ENCODE measurements at places on chromosomes 5 and 9. TPM values are rescaled to one million over a fixed set of nuclear protein-coding genes. Genes with fewer than 3 reads are reported as not detected.

The MIER3 gene
- total RNA-seq = 9.4 TPM

The PCDHA1 gene
- 0.13 TPM for total RNA-seq

The FOXD4L5 gene
- total RNA-seq = under 0.01 TPM

The FGD3 gene
- not detected for total RNA-seq

The MRNIP gene
- 13.8 TPM for total RNA-seq

The PRRX2 gene
- not detected for total RNA-seq

The ZNF454 gene
- 0.69 TPM for total RNA-seq

The DCTN3 gene
- 67.2 TPM for total RNA-seq

The N4BP3 gene
- total RNA-seq = 35.4 TPM

The IFNA2 gene
- total RNA-seq = not detected

The FAM151B gene
- total RNA-seq = 1.9 TPM

The HARS2 gene
- 24.1 TPM for total RNA-seq

The GARIN3 gene
- not detected for total RNA-seq

The NRARP gene
- total RNA-seq = 28.1 TPM

The PCDHA6 gene
- total RNA-seq = 0.13 TPM

The TMEM167A gene
- total RNA-seq = 55.3 TPM

The ZNF883 gene
- total RNA-seq = 0.50 TPM

The GPR151 gene
- not detected for total RNA-seq

The CCDC192 gene
- total RNA-seq = not detected

The CFAP90 gene
- not detected for total RNA-seq

The GLRA1 gene
- not detected for total RNA-seq

The ANKRD20A1 gene
- total RNA-seq = 0.97 TPM

The SOHLH1 gene
- not detected for total RNA-seq

The RNF130 gene
- total RNA-seq = 16.4 TPM

The TAF1L gene
- total RNA-seq = not detected

The MAMDC4 gene
- total RNA-seq = 6.2 TPM

The TAF11L6 gene
- not detected for total RNA-seq

The C7 gene
- total RNA-seq = 0.06 TPM

The DNAH5 gene
- 0.82 TPM for total RNA-seq

The TOR4A gene
- 14.9 TPM for total RNA-seq
